ENCODE measurements at places on chromosomes 3 and 15.

GRCh38 chr3:162507397-162507796, 1010.8 kb downstream of the OTOL1 start:
- no peak for DNase-seq

GRCh38 chr3:186946756-186947375, 16.5 kb downstream of the ST6GAL1 start:
- DNase-seq = no peak

- DNase-seq = peak; percentile 64
Measured at GRCh38 chr15:74695597-74696397, at the start of gene EDC3. Gene EDC3, minus strand, starts transcription at chr15:74696024. Its CDS starts 20,900 bp downstream, at chr15:74675124.

DNA sequence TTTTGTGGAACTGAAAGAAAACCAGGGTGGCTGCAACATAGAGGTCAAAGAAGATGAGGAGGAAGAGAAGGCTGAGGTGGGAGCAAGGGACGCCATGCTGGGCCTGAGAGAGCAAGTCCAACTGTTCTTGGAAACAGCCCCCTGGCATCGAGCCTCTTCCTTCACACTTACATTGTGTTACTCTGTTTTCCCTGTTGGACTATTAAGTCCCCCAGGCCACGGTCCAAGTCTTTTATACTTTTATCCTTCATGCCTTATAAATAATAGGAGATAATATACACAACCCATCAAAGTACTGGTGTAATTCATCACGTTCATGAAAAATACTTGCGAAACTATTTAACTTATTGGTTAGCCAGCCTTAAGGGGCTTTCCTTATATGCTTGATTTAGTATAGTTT, 79.3 kb downstream of the ATG7 start:
- DNase-seq = no peak

GRCh38 chr3:31714495-31715280, 182.0 kb downstream of the STT3B start:
- no peak for DNase-seq

DNA sequence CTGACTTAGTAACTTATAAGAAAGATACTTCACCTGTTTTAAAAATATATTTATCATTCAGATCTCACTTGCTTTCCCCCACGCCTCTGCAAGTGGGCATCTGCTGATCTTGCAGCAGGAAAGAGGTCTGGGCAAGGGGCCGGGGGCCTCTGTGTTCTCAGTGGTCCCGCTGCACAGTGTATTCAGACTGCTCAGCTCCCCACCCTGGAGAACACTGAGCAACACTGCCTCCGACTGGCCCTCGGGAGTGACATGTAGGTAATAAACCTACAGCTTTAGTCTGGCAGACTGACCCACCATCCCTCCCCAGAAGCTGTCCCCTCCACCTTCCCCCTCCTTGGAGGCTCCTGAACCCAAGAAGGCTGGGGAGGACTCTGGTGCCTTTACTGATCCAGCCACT, 43.8 kb downstream of the GABRB3 start:
- DNase-seq = no peak

GRCh38 chr3:23004971-23005370, 198.2 kb upstream of the UBE2E2 start:
- no peak for DNase-seq

All from CMK (cell line).